ENCODE measurements at places on chromosomes 11 and 22.

DNA sequence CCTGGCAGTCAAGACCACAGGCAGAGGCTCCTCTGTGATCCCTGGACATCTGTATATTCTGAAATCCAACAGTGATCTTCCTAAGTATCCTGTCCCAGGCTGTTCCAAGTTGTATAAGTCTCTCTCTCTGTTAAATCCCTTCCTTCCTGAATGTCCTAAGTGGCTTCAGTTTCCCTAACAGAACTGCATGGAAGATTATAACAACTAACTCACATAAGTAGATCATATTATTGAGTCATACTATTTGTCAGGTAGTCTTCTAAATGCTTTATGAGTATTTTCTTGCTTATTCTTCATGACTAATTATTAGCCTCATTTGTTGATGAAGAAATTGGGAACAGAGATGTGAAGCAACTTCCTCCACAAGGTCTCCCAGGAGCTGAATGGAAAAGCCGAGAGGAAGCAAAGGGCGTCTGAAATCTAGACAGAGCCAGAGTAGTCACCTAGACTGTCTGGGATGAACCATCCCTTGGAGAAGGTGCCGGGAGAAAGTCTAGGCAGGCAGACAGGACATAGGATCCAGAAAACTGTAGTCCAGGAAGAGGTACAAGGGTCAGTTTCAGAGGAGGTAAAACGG is 93.2 kb upstream of the FAT3 start:
- DNase-seq: no peak

DNA sequence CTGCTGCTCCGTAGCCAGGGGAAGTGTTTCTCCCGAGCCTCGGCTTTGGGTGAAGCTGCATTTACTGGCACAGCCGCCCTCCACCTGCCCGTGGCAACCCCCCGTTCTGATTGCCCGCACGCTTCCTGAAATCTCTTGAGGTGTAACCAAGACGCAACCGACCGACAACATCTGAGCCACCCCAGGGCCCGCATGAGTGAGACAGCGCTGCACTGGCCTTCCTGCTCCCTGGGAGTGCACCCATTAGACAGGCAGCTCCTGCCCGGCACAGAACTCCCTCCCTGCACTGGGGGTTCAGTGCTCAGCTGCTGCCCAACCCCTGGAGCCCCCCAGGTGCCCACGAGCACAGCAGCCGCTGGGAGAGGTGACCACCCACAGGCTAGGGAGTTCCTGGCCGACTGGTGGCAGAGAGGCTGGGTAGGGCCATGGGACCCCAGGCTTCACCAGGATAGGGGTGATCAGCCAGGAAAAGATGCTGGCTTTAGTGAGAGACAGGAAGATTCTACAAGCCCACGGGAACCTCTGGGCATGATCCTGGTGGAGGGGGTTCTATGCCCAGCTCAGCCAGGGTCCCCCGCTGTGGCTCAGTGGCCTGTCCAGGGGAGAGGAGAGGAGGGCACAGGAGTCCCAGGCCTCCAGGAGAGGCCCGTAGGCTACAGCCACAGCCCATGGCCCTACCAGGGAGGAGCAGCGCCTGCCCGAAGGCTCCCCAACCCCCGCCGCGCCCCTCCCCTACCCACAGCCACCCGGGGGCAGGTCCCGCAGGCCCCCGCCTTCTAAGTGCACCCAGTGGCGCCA is 14.6 kb downstream of the PLXNB2 start:
- DNase-seq: no peak

DNA sequence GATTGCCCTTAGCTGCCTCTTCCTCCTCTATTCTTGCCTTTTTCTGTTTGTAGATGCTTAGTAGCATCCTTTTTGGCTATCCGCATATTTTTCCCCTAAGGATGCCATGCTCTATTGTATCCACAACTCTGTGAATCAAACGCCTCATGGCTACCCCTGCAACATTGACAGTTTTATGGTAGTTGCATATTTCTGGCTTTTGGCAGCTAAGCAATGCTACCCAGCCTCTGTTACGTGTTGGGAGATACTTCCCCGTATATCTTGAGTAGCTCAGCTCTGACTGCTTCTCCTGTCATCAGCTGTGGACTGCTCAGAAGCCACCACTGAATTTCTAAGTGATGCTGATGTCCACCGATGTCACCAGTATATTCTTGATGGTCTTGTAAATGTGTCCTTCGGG is 15.1 kb upstream of the SLC3A2 start:
- no peak for DNase-seq

DNA sequence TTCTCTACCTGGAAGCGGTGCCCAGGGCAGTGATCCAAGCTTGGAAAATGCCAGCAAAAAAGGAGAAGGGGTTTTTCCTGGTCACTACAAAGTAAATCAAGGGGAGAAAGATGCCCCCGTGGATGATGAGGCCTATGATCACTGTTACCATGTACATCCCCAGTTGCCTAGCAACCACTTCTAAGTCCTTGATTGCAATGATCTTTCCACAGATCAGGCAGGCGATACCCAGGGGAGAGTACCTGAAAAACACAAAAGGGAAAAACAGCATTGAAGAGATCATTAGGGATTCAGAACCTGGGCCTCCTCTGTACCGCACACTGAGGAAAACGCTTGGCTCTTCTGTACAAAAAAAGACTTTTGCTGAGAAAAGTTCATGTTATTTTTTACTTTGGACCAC is 127.1 kb downstream of the SLC1A2 start:
- DNase-seq: no peak

DNA sequence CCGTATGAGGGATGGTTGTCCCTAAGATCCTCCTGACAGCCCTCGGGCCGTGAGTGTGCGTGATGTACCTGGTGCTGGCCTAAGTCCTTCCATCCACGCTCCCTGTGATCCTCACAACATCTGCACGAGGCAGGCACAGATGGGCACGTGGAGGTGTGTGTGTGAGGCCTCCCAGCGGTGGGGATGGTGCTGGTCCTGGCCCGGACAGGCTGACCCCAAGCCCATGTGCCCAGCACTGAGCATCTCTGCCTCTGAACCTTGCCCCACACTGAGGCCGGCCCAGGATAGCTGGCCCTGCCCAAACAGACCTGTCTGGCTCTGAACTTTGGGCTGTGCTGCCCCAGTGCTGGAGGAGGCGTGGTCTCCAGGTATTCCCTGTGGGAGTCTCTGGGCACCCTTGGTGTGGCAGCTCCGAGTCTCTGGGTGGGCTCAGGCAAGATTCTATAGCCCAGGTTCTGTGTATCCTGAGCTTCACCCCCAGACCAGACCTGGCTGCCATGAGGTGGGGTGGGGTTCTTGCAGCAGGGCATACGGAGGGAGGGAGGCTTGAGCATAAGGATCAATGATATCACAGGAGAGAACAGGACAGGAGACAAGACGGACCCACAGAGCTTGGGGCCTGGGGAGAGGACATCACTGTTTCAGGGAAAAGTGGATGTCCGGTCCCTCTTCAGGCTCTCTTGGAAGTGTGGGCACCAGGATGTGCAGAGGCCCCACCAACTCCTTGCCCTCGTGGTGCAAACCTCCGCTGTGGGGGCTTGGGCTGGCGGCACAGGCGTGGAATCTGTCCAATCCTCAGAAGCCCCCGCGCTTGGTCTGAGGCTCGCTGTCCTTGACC is 881.8 kb downstream of the BRD1 start:
- DNase-seq: no peak

DNA sequence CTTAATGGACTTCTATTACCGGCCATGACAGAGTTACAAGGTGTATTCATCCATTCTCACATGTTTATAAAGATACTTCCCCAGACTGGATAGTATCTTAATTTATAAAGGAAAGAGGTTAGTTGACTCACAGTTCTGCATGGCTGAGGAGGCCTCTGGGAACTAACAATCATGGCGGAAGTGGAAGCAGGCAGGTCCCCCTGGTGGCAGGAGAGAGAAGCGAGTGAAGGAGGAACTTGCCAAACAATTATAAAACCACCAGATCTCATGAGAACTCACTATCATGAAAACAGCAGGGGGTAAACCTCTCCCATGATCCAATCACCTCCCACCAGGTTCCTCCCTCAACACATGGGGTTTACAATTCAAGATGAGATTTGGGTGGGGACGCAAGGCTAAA is 170.0 kb upstream of the PDGFD start:
- DNase-seq: no peak
